ENCODE measurements at places on chromosomes 3 and 15. TPM values are rescaled to one million over a fixed set of nuclear protein-coding genes. Genes with fewer than 3 reads are reported as not detected.

The TMCO5A gene
- polyA plus RNA-seq, result not detected

The GP5 gene
- 0.57 TPM for polyA plus RNA-seq

The PPP2R3A gene
- 20.6 TPM for polyA plus RNA-seq

The LOXL1 gene
- 84.6 TPM for polyA plus RNA-seq

The MESD gene
- 42.5 TPM for polyA plus RNA-seq

The RASL12 gene
- 8.1 TPM for polyA plus RNA-seq

The CPN2 gene
- polyA plus RNA-seq, result 0.49 TPM

The LRRC31 gene
- polyA plus RNA-seq, result 0.16 TPM

The CFAP20DC gene
- polyA plus RNA-seq, result 4.6 TPM

The CHCHD6 gene
- polyA plus RNA-seq, result 19.5 TPM

The FEZF2 gene
- not detected for polyA plus RNA-seq

The MESP1 gene
- polyA plus RNA-seq, result 0.81 TPM

The NUSAP1 gene
- 94.6 TPM for polyA plus RNA-seq

The FRMD4B gene
- polyA plus RNA-seq, result 37.4 TPM

The PPP4R2 gene
- 97.7 TPM for polyA plus RNA-seq

The CRBN gene
- 58.4 TPM for polyA plus RNA-seq

The DNAH12 gene
- polyA plus RNA-seq, result 0.97 TPM

The TRH gene
- polyA plus RNA-seq, result 0.23 TPM

The NLGN1 gene
- polyA plus RNA-seq, result 2.8 TPM

The RAB6B gene
- 15.8 TPM for polyA plus RNA-seq

The TEX55 gene
- polyA plus RNA-seq, result not detected

The PLCH1 gene
- 11.9 TPM for polyA plus RNA-seq

The UNC13C gene
- polyA plus RNA-seq, result 6.7 TPM

The TEX264 gene
- polyA plus RNA-seq, result 65.1 TPM
